ENCODE measurements at places on chromosomes 2 and 18.
A peak's percentile ranks its signal among the peaks of the same experiment; 100 is the strongest.

DNA sequence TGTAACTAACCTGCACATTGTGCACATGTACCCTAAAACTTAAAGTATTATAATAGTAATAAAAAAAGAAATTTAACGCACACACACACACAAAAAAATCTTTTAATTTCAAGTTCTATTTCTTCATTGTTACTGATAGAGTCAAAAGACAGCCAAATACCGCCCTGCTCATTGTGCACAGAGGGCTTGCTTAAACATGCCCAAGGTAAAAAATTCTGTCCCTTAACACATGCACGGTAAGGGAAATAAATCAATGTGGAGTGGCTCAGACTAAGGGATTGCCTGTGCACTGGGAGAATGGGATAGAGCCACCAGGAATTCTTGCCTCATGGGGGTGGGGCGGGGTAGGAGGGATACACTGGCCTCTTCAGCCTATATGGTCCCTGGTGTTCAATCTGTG is 468.0 kb downstream of the NUP35 start:
- no peak for DNase-seq

GRCh38 chr2:241659150-241659739 is 21.8 kb downstream of the ATG4B start:
- peak; percentile 60 for DNase-seq

- peak; percentile 40 for DNase-seq
Observed at GRCh38 chr2:11411768-11412448, 54.1 kb downstream of the E2F6 start.

DNA sequence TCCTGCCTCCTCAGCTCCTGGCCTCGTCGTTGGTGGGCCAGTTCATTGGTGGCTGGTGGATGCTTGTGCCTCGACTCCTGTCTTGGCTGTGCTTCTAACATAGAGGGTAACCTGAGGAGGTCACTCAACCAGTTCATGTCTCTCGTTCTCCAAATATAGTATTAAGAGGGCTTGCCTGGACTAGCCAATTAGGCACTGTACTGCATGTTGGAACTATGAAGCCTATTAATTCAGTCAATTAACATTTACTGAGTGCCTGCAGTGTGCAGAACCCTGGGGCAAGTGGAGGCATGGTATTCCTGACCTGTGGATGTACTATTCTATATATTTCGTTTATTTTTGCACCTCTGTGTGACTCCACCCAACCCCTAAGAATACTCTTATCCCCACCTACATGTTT is 89.9 kb upstream of the PELI1 start:
- no peak for DNase-seq

- no peak for DNase-seq
Observed at GRCh38 chr18:35974181-35974580, 1.7 kb downstream of the RMP24 start.

- DNase-seq, result no peak
Observed at GRCh38 chr2:142862299-142862698, 15.2 kb upstream of the KYNU start.

DNA sequence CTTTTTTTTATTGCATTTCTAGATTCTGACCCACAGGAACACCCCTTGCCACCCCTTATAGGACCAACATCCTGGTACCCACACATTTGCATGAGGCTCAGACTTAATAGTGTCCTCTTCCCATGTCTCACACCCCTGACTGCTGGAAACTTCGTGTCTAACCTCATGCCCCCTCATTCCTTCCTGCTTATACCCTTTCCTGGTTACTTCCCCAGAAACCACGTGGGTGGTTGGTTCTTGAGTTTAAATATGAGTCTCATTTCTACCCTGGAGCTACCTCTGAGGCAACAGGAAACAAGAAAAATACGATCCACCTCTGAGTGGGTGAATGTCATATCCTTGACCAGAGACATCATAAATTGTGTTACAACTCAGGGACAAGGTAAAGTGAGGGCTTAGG is 1.6 kb downstream of the TNP1 start:
- no peak for DNase-seq

DNA sequence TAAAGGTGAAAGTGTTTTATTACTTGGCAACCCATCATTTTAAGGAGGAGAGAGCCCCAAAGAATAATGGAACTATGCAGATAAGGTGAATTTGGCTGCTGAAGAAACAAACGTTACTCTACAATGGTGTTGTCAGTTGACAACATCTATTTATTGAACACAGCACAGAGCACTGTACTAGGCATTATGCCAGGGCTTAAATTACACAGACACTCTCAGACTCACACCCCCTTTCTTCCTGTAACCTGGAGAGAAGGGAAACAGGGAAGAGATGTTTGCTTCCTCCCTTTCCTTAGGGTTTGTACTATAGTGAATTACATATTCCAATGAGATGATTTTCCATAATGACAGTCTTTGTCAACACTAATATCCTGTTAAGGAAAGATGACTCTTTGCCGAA is 94.0 kb upstream of the ATP5MC3 start:
- DNase-seq, result no peak

DNA sequence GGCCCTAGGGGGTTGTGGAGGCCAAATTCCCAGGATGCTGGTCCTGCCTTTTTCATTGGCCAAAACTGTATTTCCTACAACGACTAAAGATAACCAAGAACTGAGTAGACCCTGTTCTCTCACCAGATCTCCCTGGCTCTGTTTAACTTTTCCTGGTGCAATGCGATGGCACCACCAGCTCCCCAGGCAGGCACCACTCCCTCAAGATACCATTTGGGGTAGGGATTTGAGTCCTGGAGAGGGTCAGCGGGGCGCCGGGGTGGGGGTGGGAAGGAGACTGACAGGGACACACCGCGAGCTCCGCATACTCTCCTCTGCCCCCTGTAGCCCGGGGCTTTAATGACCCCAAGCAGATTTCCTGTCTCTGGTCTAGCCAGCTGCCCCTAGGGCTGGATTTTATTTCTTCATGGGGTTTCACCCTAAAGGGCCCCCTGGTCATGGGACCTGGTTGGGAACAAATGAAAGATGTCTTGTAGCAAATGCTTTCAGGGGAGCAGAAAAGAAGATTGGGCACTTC is 7.3 kb downstream of the SIX2 start:
- no peak for DNase-seq

DNA sequence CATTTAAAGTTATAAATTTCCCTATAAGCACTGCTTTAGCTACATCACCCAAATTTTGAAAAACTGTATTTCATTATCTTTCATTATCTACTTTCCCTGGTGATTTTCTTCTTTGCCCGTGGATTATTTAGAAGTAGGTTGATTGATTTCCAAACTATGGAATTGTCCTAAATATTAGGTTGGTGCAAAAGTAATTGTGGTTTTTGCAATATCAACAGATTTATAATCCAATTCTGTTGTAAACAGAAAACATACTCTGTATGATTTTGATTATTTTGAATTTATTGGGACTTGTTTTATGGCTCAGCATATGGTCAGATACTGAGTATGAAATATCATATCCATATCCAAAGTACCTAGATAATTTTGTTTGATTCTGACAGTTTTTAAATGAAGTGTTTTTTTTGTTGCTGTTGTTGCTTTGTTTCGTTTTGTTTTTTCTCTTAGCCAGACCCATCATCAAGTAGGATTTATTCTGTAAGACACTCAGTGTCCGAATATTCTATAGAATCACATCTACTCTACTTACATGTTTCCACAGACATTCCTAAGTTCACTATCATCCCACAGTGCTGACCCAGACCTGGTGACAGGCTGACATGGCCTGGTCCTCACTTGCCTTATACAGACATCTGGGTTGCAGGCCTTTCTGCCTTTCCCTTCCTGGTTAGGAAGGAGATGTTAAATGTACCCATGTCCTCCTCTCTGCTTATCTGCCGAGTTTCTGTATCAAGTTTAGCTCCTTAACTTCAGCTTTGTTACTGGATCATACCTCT is 2.1 kb upstream of the TRABD2A start:
- DNase-seq, result no peak

GRCh38 chr2:224381521-224382279 is 20.2 kb downstream of the FAM124B start:
- no peak for DNase-seq

DNA sequence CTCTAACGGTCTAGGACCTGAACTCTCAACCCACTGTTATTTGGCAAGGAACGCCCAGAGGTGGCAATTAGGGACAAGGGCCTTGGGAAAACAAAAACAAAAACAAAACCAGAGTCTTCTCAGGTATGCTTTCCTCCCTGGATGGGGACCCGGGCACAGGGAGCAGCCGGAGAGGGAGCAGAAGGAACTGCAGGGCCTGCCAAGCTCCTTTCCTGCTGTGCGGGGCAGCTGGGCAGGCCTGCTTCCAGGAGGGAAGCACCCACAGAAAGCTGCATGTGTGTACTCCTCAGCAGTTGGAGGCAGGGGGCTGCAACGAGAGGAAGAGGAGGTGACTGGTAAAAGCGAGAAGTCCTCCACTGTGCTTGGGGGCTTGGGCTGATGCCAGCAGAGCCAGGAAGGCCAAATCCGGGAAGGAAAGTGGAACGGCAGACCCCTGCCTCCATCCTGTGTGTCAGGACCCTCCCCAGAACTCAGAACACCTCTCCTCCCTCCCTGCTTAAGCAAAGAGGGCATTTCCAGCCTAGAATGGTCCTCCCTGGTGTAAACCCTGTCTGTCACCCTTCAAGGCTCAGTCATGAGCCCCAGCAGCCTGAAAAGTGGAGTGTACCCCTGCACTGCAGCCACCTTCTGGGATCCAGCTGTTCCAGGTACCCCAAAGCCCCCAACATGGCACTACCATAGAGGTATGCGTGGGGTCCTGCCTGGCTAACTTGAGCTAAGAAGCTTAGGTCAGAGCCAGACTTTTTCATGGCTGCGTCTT is 56.3 kb downstream of the DNMT3A start:
- no peak for DNase-seq
